NCI-H1092 (cell line): ENCODE measurements at places on chromosomes 12 and 14.
A peak's percentile ranks its signal among the peaks of the same experiment; 100 is the strongest.

GRCh38 chr12:90543841-90544240, 411.1 kb downstream of the CCER1 start:
- DNase-seq, result no peak

DNA sequence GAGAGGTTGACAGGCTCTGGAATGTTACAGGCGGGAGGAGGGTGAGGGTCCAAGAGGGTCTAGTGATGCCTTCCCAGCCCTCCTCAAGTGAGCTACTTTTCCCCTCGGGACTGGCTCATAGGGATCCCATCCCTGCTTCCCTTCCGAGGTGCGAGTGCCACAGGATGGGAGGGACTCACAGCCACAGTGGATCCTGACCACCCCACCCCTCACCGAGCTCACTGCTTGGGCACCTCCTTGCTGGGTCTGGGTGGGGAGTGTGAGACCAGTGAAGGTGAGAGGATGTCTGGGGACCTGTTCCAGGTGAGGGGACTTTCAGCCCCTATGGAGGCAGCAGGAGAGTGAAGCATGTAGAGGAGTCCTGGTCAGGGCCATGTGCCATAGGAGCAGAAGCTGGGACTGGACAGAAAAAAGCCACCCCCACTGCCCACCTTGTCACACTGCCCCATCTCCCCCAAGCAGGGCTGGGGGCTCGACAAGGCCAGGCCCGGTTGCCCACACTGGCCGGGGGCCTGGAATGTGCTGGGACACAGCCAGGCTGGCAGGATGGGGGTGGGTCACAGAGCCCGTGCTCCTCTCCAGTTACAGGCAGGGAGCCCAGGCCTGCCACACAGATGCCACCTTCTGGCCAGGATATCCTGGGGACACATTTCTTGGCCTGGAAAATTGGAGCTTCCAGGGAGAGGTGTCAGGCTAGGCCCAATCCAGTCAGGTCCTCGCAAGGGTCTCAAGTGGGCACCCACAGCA, 1.7 kb upstream of the TNS2 start:
- no peak for DNase-seq

DNA sequence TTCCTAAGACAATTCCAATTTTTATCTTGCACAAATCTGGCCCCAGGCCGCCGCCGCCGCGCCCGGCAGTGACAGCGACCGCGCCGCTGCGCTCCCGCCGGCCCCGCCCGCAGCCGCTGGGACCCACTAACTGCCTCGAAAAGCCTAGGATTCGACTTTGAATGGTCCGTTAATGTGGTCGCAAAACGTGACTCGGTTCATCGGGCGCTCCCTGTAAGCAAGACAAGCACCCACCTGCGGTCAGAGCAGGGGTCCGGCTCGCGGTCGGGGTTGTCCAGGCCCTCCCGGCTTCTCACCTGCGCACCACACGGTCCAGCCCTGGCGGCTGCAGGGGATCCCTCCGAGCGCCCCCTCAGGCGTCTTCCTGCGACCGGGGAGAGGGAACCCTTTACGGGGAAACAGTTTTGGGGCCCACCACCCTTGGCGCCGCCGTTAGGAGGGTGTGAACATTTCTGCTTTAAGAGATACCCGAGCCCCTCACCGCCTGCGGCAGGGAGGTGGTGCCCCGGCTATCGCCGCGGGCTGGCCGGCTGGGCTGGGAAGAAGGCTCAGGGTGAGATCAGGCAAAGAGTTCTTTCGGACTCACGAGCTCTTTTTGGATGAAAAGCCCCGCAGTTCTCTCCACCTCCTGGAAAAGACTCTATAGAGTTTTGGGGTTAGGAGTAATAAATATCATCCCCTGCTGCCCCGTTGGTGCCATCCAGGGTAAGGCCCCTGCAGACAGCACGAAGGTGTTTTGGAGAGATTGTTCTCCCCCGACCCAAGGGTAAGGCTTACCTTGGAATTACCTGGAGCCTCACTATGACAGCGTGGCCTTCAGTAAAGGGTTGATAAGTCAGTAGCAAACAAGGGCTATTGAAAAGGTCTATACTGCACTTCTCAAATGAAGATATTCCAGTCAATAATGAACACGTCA, 13.6 kb upstream of the FOXJ2 start:
- peak; percentile 49 for DNase-seq

DNA sequence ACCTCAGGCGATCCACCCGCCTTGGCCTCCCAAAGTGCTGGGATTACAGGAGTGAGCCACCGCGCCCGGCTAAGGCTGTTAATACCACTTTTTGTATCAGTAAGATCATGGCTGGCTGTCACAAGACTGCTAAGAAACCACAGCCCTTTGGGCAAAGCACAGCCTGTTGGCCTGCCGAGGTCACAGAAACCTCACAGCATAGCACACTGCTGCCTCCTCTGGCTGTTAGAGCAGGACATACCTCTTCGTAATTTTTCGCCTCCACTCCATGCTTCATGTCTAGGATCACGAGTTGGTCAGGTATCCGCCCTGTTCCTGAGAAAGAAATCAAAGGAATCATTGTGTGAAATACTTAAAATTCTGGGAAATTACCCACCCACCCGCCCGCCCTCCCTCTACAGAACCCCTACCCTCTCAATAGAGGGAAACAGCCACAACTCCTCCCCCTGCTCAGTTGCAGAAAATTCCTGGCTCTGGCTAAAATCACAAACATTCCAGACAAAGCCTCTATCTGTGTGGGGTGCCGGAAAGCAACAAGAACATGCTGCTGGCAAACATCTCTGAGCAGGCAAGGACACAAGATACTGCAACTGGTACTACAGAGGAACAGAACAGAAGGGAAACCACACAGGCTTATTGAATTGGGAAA, 20.7 kb upstream of the NEK9 start:
- DNase-seq, result no peak

DNA sequence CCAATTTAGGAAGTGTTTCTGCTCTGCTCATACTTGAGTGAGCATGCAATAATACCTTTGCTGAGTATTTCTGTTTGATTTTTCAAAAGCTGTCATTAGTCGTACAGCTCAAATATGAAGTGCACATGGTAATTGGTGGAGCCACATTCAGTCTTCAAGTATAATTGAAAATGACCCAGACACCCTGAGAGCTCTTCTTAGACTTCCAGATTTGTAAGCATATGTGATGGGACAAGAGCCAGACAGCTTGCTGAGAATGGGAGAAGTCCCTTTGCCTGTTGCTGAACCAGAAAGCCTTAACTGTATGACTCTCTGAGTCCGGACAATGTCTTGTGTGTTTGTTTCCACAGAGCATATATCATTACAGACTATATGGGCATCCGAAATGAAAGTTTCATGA, 307.3 kb downstream of the TMEM117 start:
- no peak for DNase-seq

GRCh38 chr14:90830931-90831701, 14.9 kb upstream of the TTC7B start:
- no peak for DNase-seq

GRCh38 chr12:2273751-2274150, 221.0 kb downstream of the CACNA1C start:
- DNase-seq, result no peak

DNA sequence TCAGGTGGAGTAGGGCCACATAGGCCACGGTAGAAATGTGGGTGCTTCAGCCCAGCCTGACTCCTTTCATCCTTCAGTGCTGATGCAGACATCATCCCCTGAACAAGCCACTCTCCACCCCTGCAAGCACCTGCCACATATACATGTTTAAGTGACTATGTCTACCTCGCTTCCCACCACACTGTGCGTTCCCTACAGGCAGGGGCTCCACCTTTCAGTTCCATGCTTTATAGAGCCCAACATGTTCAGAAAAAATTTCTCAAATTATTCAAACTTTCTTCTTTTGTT, 11.6 kb downstream of the SLC7A7 start:
- no peak for DNase-seq
